ENCODE measurements at places on chromosomes 1 and 21.

DNA sequence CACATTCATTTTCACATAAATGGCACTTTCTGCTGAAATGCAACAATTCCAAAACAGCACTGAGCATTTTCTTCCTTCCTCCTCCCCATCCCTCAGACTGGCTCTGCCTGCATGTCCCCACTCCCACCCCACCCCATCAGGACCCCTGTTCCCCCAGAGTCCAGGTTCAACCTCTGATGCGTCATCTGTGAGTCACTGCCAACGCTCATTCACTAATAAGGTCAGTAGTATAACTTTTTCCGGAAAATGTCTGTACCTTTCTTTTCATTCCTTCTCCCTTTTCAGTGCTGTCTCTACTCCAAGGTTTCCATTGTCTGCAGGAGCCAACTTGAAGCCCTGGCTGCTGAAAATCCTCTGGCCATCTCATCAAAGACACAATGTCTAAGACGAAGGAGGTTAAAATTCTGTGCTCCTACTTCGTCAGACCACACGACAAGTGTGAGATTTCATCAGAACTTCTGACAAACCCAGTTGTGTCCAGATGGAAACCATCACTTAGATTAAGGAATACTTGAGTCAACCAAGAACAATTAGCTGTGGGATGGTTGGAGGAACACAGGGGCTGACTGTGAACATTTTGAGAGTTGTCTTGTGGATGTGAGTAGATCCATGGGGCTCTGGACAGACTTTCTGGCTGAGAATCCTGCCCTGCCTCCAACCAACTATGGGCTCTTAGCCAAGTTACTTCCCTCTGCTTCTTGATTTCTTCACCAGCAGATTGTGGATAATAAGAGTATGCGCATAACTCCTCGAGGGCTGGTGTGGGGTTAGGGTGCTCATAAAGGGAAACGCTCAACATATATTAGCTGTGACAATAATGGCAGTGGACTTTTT is 35.6 kb upstream of the UTS2 start:
- no peak for DNase-seq

GRCh38 chr1:9181990-9182783 is 52.4 kb upstream of the H6PD start:
- peak; percentile 49 for DNase-seq

DNA sequence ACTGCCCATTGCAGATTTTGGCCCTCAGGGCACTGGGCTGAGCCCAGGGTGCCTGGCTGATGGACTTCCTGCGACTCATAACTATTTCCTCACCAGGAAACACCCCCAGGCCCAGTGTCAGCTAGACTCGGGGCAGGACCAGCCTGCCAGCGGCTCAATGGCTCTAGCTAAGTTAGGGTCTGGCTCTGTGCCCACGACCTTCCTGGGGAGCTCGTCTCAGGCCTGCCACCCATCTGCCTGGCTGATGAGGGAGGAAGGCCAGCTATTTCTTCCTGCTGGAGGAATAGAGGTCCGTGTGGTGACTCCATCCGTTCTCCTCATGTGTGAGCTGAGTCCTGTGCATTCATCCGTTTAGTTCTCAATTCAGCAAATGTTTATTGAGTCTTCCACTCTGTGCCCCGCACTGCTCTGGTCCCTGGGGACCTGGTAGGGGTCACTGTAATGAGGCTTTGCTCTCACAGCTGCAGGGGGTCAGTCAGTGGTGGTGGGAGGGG is 44.5 kb downstream of the KIRREL1 start:
- DNase-seq = no peak

DNA sequence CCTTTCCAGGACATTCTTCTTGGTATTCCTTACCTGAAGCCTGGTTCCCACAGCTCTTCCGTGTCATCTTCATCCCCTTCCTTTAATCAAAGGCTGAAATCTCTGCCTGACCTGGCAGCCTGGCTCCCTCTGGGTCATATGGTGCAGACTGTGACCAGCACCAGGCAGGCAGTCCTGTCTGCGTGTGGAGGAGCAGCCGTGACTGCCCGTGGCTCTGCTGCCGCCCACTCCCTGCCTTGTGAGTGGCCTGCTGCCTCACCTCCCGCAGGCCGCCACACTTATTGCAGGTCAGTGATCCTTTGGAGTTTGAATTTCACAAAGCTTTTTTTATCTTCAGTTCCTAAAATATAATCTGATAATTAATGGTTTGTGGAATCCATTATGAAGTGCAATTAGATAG is 36.2 kb upstream of the EPHA8 start:
- no peak for DNase-seq

GRCh38 chr1:3066826-3067225 is 2.2 kb upstream of the PRDM16 start:
- no peak for DNase-seq

- no peak for DNase-seq
Measured at GRCh38 chr1:47761201-47761930, 235.8 kb downstream of the TRABD2B start.

DNA sequence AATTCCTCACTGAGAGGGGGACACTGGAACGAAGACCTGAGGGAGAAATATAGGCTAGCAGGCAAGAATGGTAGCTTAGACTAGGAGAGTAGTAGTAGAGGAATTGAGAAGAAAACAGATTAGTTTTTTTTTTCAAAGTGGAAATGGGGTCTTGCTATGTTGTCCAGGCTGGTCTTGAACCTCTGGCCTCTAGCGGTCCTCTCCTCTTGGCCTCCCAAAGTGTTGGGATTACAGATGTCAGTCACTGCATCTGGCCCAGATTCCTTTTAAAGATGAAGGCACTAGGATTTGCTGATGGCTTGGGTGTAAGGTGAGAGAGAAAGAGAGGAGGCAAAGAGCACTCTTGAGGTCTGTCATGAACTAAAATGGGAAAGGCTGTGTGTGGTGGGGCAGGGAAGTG is 30.1 kb downstream of the NFASC start:
- DNase-seq = no peak

- DNase-seq = no peak
Measured at GRCh38 chr1:227357171-227357926, 39.1 kb upstream of the CDC42BPA start.

- no peak for DNase-seq
Measured at GRCh38 chr21:44658541-44658910, 794 bp downstream of the KRTAP12-3 start.

All from inflammatory macrophage treated with lipopolysaccharide for 1 hour (primary cell).